NCI-H2171 (cell line): ENCODE measurements at places on chromosomes 2 and 18.

GRCh38 chr2:111116843-111117597 lies 3.7 kb upstream of the BCL2L11 start:
- peak; percentile 78 for DNase-seq

DNA sequence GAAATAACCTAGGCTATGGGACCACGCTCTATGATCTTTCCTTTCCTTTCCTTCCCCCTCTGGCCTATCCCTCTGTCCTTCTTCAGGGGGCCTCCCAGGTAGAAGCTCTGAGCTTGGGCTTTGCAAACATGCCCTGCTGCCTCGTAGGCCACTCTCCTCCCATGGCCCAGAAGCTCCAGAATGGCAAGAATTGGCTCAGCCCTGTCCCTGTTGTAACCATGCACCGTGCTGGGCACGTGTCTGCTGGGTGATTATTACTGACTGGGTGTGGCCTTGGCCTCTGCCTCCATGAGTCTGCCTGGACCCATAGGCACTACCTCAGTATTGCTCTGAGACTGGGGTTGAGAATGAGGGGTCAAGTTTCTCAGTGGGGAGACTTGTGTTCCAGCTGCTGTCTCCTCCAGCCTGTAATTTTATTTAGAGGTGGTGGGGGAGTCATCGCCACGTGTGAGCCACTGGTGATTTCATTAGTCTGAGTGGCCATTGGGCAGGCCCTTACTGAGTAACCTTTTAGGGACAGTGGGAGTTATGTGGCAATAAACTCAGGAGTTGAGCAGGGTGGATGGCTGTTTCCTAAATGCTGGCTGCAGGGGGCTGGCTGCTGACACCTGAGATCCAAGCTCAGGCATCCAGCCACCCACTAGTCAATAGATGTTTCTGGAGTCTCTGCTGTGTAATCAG lies 157.9 kb downstream of the CLIP4 start:
- no peak for DNase-seq

DNA sequence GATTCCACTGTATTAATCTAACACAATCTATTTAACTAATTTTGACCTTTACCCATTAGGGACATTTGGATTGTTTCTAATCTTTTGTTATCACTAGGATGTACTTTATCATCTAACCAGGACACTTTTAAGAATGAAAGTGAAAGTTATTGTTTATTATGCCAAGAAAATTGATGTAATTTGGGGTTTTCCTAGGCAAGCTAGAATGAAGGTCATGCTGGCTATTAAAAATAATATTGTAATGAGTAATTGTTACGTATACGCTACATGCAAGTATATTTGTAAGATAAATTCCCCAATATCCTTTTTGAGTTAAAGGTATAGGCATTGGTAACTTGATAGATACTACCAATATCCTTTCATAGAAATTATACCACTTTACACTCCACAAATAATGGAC lies 74.6 kb downstream of the COL5A2 start:
- DNase-seq, result no peak

- DNase-seq, result no peak
These were observed 7.5 kb downstream of the C18orf32 start for GRCh38 chr18:49479381-49480137.

DNA sequence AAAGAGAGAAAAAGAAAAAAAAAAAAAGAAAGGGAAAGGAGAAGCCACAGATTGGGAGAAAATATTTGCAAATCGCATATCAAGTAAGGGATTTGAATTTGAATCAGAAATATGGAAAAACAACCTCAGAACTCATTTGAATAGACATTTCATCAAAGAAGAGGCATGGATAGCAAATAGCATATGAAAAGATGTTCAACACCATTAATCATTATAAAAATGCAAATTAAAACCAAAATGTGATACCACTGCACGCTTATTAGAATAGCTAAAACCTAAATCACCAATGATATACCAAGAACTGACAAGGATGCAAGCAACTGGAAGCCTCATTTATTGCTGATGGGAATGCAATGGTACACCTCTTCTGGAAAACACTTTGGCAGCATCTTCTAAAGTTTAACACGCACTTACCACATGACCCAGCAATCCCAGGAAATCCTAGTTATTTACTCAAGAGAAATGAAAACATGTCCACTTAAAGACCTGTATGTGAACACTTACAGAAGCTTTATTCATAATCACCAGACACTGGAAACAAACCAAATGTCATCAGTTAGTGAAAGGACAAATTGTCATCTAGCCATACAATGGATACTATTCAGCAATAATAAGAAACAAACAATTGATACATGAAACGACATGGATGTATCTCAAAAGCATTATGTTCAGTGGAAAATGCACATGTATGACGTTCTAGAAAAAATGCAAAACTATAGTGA lies 10.3 kb downstream of the DNER start:
- DNase-seq, result no peak

DNA sequence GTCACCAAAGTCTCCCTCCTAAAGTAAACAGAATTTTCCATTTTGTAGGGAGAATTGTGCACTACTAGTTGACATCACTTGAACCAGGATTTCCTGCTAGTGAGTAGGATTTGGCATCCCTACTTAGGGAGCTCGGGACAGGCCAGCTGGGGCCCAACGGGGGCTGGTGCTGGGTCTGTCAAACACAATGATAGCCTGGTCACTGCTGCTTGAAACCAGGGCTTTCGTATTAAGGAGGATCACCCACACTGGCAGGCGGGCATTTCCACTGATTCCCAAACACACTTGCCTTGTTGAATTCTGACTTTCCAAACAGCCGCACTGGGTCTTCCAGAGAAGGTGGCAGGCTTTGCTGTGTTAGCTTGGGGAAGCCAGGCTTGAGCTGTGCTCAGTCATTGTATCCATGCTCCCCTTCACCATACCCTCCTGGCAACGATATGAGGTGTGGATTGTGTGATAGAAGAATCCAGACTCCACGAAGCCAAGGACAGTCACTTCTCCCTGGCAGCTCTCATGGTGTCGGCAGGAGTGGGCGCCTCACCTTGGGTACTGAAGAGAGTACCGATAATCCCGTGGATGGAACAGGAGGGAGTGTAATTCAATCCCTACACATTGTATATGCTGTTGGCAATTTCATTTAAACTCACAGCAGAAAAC lies 7.5 kb downstream of the GDF7 start:
- no peak for DNase-seq

DNA sequence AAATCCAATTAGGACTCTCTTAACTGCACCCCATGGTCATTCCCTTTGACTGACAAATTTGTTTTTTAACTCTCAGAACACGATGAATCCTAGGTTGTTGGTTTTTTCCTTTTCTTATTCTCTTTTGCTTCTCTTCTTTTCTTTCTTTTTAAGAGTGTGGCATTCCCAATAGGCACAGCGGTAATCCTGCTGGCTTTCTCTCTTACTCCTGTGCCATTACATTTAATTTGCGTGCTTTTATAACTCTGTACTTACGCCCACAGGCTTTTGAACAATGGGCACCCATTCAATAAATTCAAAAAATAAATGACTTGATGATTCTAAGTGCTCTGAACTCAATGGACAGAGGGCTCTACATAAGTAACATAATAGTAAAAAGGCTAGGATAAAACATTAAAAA lies 189.0 kb upstream of the SMAD7 start:
- DNase-seq, result no peak

- no peak for DNase-seq
These were observed 10.4 kb downstream of the RTTN start for GRCh38 chr18:70195014-70195614.

GRCh38 chr18:2979871-2980790 lies 32.8 kb downstream of the LPIN2 start:
- DNase-seq, result no peak

DNA sequence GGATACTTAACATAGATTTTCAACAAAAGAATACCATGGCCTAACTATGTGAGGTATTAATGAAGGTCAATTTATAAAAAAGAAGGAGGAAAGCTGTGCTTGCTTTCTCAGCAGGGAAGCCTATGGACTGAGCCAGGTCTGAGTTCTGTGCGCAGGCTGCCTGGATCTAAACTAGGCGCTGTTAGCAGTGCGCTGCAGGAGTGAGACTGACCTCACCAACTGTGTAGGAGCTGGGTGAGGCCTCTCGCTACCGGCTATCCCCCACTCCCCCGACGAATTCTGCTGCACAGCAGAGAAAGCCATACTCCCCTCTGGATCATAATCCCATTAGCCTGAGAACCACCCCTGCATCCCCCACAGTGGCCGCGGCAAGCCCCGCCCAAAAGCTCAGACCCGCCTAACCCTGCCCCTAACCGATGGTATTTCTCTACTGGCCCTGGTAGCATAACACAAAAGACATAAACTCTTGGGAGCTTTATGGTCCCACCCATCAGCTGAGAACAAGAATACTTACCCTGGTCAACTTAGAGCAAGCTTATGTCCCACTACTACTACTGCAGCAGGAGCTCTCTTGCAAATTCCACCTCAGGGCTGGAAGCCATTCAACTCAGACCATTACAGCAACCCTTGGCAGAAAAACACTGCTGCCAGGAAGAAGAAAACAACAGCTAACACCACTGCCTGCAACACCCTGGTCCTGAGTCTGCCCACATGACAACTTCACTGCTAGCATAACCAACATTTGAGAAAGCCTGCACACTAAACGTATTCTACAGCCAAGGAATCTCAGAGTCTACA lies 28.0 kb downstream of the SULT1C2 start:
- no peak for DNase-seq

- no peak for DNase-seq
These were observed 18.6 kb downstream of the ERCC3 start for GRCh38 chr2:127275356-127275755.

- no peak for DNase-seq
These were observed 11.3 kb upstream of the SPATA3 start for GRCh38 chr2:230984393-230985220.

DNA sequence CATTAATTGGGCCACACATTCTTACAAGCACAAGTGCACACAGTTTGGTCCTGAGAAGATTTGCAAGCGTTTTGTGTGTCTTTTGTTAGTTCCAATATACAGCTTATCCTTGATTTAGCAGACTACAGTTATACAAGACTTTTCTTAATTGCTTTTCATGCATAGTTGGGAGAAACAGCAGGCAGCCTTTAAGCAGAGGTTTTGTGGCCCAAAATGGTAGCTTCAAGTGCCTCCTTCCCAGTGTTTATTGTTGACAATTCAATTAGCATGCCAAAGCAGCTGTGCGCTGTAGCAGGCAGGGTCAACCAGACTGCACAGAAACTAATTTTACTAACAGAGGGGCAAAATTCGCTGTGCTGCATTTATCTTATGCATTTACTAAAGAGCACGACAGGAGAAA lies 47.5 kb downstream of the FRZB start:
- DNase-seq, result no peak

- no peak for DNase-seq
These were observed 464 bp upstream of the SESTD1 start for GRCh38 chr2:179265082-179265510.

- DNase-seq, result no peak
These were observed 75.0 kb downstream of the SLC66A2 start for GRCh38 chr18:79876497-79876896.

DNA sequence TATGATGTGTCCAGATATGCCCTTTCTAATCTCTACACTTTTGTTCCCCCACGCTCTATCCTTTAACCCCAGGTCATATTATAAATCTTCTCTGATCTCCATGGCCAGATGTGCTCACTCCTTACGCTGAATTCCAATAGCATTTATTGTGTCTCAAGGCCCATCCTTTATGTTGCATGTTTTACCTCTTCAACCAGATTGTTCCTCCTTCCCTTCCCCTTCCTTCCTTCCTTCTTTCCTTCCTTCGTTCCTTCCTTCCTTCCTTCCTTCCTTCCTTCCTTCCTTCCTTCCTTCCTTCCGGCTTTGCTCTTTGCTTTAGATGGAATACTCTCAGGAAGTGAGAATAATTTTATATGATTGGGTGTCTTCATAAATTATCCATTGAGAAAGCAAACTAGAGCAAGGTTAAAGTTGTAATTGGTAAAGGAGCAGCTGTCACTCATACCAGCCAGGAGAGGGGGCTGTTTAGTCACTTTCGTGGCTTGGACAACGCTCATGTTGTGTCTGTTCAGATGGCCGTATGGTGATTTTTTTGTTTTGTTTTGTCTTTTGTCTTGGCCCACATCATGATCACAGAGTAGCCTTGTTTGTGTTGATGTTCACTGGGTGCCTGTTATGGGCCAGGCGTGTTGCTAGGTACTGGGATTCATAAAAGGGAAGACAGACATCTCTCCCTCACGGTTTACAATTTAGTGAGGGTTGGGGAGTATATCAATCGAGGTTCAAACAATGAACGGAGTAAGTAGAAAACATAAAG lies 68.0 kb downstream of the DAW1 start:
- DNase-seq, result no peak

- DNase-seq, result no peak
These were observed 317.6 kb downstream of the PRKCE start for GRCh38 chr2:45968946-45969584.

- no peak for DNase-seq
These were observed 133.2 kb downstream of the NAPG start for GRCh38 chr18:10659000-10659399.

GRCh38 chr2:195818526-195818925 lies 161.5 kb downstream of the SLC39A10 start:
- DNase-seq, result no peak

DNA sequence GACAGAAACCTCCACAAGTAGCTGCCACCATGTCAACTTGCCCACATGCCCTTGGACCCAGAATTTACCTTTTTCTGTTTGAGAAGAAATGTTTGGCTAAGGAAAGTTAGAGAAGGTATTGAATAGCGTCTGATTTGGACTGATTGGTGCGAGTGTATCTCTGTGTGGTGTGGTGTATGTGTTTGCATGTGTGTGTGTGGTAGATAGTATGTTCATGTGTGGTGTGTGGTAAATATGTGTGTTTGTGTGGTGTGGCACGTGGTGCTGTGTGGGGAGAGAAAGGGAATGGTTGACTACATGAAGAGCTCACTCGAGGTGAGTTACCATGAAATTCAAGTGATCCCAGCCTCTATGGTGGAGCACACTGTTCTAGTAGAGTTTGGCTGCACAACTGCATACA lies 360.8 kb upstream of the SPHKAP start:
- no peak for DNase-seq

DNA sequence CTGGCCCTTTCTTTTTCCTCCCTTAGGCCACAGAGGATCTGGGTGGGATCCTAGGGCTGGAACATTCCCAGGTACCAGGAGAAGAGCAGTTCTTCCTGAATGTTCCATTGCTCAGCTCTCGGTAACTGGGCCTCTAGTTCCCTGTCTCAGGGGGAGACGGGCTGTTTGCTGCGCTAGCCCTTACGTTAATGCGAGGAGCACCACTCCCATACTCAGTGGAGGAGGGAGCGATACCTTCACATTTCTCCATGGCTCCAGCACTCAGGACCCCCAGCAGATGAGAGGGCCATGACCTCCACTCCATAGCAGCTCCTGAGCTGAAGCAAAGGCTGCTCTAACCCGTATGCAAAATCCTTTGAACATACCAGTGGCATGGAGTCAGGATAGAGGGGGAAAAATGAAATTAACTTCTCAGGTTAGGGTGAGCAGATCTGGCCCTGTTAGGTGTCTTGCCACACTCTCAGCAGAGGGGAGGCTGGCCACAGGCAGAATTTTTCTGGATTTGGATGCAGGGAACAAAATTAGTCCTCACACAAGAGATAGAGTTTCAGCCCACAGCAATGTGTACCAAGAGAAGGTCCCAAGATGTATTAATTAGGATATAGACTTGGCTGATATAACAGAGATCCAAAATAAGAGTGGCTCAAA lies 206.7 kb downstream of the ZFP36L2 start:
- DNase-seq, result no peak
